ENCODE measurements at places on chromosomes 16 and 17.

DNA sequence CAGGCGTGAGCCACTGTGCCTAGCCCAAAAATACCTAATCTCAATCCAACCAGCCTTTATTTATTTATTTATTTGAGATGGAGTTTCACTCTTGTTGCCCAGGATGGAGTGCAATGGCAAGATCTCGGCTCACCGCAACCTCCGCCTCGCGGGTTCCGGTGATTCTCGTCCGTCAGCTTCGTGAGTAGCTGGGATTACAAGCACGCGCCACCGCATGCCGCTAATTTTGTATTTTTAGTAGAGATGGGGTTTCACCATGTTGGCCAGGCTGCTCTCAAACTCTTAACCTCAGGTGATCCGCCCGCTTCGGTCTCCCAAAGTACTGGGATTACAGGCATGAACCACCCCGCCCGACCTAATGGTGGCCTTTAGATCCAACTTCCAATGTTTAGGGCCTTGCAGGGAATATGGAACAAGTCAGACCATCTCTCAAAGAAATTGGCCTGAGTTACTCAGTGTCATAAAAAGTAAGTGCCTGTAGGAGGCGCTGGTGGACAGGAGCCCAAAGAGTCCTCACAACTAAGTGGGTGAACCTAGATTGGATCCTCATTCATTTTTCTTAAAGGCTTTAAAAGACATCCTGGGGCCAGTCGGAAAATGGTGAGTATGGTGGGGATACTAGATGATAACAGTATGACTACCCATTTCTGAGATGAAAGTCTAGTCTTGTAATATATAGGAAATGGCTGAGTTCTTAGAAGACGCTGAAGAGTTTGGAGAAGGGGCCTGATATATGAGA lies 4.6 kb downstream of the ZSCAN10 start:
- no peak for DNase-seq

GRCh38 chr17:51238255-51238887 lies 21.5 kb downstream of the MBTD1 start:
- DNase-seq: no peak

DNA sequence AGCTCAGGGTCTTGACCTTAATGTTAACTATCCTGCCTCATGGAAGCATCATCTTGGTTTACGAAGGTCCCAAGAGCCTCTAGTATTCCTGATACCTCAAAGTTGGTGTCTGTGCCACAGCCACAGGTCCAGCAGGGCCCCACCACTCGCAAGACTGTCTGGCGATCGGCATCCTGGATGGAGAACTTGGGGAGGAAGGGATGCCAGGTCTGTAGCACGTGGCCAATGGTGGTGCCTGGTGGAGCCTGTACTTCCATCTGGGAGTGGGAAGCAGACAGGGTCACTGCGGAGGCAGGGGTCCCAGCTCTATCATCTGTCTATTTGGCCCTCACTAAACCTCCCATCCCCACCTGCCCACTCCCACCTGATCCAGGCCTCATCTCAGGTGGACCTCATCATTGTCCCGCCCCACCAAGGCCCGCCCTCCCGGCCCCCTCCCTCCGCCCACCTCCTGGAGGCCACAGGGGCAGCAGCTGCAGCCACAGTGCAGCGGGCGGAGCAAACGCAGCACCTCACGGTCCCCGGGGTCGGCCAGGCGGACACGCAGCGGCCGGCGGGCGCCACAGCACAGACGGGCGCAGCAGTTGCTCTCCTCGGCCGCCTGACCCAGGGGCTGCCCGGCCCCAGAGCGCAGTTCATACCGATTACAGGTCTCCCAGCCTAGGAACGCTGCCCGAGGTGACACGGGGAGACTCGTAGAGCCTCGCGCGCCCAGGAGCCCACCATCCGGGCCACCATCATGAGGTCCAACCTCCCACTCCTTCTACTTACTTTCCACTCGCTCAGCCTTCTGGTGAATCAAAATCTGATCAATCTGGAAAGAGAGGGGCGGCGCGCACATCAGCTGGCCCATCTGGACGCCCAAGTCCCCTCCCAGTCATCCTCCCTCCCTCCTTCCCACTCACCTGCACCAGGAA lies 1.4 kb downstream of the PLSCR3 start:
- no peak for DNase-seq

- DNase-seq: no peak
Observed at GRCh38 chr17:62862251-62862650, 54.1 kb upstream of the MARCHF10 start.

- DNase-seq: no peak
Observed at GRCh38 chr17:12927001-12927400, 90.8 kb downstream of the ELAC2 start.

GRCh38 chr17:46135126-46135812 lies 58.0 kb downstream of the KANSL1 start:
- DNase-seq: no peak

All from stimulated activated CD4-positive, alpha-beta T cell treated with anti-CD3 and anti-CD28 coated beads, Interleukin-12 subunit alpha, Interleukin-12 subunit beta, amount 100 ng/mL, for 4 hours (primary cell).